ENCODE measurements at places on chromosomes 12 and 14.
A peak's percentile ranks its signal among the peaks of the same experiment; 100 is the strongest.

DNA sequence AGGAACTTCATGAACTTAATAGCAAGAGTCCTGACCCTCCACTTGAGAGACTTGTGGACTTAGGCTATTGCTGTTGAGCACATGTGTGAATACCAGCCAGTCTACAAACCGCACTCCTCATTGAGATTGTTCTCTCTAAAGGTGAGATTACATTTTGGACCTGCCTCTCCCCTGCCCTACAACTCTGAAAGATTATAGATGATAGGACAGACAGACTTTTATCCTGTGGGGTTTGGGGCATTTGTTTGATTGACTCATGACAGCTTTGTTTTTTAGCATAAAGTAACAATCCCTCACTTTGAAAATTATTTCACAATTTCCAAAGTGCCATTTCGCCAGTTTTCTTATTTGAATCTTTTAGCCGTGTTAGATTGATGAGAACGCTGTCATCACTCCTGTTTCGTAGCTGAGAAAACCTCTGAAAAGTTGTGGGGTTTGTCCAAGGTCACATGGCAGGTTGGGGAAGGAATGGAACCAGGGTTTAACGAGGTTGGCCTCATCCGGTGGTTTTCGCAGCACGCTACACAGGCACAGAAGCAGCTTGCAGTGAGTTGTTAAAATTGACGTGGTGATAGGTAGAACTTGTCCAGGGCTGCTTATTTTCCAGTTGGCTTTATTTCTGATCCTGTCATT, 836 bp downstream of the EVL start:
- DNase-seq: no peak

DNA sequence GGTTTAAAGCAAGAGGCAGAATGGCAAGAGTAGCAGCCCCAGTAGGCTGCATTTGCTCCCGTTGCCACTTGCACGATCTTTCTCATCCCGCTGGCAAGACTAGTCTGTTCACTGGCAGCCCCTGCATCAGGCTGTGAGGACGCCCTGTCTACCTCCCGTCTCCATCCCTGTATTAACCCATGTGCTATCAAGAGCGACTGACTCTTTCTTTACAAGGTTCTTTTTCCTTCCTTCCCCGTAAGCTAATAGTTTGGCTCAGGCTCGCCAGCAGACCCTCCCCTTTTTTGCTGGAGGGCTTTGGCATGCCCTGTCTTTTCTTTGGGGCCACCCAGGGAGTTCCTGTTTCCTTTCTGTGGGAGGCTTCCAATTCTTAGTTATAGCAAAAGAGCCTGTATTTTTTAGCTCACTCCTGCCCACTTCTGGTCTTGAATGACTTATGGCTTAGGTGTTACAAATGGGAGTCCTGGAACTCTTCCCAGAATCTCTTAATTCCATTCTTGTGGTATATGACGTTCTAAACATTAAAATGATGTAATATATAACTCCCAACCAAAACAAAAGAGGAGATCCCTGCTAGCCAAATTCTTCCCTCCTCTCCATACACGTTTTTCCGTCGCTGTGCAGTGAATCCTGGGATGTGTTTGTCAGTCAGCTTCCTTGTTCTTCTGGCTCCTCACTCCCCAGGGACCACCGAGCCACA, 149.0 kb downstream of the PRKCH start:
- DNase-seq: no peak

DNA sequence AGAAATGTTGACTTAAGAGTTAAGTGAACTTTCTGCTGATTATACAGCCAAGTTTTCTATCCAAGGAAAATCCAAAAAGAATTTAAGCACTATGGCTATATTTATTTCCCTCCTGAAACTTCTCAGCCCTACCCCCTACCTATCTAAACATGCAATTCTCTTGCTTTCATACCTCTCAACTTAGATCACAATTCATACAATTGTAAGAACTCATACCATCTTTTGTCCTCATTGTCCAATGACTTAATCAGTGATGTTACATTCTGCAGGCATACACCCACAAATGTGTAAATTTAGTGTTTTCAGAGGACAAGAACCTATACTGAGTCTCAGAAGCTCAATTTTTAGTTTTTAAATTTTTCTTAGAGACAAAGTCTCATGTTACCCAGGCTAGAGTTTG, 62.1 kb downstream of the ZFC3H1 start:
- DNase-seq: no peak

DNA sequence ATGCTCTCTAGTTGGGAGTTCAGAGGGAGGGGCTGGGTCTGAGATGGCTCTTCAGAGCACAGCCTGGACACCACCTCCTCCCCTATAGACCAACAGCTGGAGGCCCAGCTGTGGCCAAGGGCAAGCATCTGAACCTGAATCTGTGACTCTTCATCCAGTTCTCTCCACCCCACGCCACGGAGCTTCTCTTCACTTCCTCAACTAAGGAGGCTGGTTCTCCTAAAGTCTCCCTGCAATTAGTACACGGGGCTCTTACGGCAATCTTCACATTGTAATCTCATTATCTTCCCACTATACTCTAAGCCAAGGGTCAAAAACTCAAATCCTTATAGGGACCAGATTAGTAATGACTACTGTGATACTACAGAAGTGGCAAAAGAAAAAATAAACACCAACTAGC, 9.8 kb downstream of the NRDE2 start:
- DNase-seq: no peak

DNA sequence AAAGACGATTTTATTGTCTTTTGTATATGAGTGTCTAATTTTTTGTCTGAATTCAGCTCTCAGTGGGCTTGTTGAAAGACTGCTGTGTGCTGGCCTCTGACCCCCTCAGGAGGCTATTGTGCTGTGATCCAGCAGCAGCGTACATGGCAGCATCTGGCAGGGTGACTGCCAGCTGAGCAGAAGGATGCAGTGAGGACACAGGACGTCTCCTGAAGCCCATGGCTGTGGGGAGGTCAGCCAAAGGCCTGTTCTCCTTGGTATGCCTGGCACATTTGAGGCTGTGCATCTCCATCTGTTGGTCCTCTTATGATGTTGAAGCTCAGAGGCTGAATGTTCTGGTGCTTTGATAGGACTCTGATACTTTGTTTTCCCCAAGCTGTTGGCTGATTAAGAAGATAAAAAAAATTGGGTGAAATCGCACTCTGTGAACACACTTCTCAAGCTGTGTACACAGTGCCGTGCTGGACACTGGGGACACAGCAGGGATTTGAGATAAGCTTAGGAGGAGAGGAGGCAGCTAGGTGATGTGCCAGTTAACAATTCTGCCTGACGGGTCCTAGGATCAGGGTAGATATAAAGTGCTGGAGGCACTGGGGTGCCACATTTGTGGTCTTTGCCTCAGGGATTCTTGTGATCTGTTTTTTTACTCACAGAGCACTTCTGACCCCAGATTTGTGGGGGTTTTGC, 37.5 kb downstream of the EID3 start:
- no peak for DNase-seq

DNA sequence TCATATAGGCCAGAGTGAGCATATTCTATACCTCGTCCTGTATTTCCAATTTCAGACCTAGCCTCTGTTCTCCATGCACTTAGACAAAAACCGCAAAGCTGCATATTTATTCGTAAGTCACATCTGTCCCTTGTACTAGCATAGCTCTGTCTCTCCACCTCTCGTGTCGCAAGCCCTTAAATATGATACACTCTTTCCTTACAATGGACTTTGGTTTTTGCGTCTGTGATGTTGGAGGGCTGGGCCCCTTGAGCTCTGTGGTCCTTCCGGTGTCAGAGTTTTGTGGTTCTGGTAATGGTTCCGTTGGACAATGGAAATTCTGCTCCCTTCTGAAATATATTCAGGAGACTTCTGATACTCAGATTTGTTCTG, 11.3 kb downstream of the PRKCH start:
- no peak for DNase-seq

GRCh38 chr14:88129306-88130056, 124.5 kb downstream of the GPR65 start:
- DNase-seq: peak; percentile 6
